AG10803 (cell line): ENCODE measurements at places on chromosomes 5 and 9.
A peak's percentile ranks its signal among the peaks of the same experiment; 100 is the strongest.

DNA sequence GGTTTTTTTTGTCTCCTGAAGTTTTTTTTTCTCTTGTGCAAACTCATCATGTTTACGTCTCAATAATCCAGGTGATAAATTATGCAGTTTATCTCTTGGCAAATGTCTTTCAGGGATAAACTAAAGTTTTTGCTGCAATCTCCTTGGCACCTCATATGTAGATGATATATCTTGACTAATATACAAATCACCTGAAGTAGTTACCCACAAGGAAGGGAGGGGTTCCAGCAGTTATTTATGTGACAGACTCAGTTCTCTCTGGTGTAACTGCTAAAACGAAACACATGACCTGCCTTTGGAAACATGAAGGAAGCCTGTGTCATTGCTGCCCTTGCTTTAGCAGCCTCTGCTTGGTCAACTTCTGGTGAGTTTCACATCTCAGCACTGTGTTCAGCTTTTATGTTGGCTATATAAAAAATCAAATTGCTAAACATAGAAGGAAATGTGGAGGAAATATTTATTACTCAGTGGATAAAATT, 39.3 kb upstream of the KIAA1958 start:
- DNase-seq = peak; percentile 89

GRCh38 chr9:3750321-3750720, 224.5 kb upstream of the RFX3 start:
- DNase-seq = no peak

- DNase-seq = no peak
These were observed 353.5 kb upstream of the POU5F2 start for GRCh38 chr5:94094793-94095441.

GRCh38 chr5:43312699-43313034, 545 bp downstream of the HMGCS1 start:
- DNase-seq = no peak

- DNase-seq = no peak
These were observed 170.7 kb downstream of the TSSK1B start for GRCh38 chr5:113264046-113264445.

GRCh38 chr9:83733739-83734138, 26.0 kb upstream of the UBQLN1 start:
- DNase-seq = no peak
